ENCODE measurements at places on chromosomes 1 and 21.

GRCh38 chr1:64983110-64983509, 16.8 kb upstream of the JAK1 start:
- DNase-seq = no peak

DNA sequence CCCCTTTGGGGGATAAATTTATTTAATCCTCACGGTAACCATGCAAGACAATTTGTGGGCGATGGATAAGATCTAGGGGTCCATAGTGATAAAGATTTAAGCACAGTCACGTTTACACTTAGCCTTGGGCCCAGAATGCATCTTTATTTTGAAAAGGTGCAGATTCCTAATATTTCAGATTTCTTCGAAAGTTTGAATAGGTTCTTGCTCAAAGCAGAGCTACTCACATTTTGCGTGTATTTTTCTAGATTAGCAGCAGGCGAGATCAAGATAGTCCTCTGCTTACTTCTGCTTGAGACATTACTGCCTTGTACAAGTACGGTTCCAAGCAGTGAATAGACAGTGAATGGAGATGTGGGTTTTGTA, 647 bp downstream of the TSEN15 start:
- no peak for DNase-seq

DNA sequence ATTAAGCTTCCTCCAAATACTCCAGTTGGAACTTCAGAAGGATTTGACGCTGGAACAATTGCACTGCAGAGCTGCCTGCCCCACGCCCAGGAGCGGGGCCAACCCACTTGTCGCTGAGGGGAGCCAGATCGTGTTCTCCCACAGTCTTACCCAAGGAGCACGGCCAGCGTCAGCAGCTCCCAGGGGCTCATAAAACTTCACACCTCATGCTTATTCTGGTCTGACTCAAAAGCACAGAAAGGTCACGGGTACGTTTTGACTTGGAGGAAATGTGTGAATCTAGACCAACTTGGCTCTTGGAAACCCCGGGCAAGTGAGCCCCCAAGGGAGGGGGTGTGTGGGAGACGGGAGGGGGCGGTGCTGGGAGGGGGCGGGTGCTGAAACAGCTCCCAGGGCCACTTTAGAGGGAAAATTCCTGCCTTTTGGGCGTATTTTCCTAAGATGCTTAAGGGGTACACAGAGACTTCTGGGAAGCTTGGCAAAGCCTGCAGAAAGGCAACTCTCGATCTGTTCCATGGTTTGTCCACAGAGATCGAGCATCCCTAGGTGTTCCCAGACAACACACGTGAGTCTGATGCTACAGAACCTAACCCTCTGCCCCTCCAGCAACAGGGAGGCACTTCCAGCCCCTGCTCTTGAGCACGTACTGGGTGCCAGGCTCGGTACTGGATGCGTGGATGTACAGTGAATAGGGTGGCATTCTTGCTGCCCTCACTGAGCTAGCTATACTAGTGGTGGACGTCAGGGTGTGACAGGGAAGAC, 98.9 kb downstream of the DHRS3 start:
- no peak for DNase-seq

DNA sequence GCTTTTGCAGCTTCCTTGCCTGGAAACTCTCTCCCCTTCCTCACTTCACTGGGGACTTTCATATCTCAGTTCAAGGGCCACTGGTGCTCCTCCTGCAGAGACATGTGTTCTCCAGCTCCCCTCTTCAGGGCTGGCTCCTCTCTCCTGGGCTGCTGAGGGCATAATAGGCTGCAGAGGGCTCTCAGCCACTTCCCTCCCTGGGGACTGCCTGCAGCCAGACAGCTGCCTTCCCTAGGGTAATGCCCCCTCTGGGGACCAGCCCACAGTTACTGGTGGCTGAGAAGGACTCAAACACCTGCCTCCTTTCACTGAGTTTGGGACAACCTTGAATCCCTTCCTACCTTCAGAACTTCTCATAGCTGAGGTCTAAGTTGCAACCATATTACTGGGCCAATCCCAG, 104.8 kb upstream of the POU3F1 start:
- no peak for DNase-seq

DNA sequence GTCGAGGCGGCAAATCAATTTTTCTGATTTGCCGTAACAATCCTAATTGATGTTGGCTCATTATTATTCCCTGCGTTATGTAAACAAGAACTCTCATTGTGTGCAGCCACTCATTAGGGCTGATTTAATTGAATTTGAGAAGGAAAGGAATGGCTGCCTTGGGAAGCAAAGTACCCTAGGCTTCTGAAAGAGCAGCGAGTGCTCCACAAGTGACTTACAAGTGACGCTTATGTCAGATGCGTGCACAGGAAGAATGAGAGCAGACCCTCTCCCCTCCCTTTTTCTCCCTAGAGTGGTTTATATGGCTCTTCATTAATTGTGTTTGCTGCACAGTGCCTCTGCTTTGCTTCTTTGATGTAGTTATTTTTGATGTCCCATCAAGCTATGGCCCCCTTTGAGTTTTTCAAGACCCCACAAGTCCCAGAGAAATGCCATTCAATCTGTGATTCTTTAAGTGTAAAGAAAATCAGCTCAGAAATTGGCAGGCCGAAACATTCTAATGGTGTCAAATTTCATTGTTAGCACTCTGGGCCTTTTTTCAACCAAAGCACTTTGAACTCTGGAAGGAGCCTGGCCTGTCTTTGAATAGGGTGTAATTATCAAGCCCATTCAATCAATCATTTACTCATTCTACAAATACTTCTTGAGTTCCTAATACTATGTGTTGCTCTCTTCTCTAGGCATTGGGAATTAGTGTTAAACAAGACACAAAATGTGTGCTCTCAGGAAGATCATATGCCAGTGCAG, 86.8 kb upstream of the VAV3 start:
- DNase-seq = no peak

DNA sequence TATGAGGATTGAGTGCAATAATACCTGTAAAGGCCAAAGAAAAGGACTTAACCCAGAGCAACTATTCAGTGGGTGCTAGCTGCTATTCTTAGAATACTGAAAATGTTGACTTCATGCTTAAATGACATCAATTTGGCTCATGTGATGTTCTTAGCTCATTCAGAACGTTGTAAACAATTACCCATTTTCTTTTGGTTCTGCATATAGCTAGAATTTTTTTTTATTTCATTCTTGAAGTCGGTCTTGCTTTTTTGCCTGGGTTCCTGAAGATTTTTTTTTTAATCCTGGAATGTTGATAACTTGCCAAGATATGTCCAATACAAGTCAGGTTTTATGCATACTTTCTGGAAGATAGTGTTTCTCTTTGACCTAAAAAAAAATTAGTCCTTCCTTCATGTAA, 772.0 kb downstream of the LTN1 start:
- no peak for DNase-seq

- DNase-seq = no peak
These were observed 48.2 kb downstream of the NEK2 start for GRCh38 chr1:211627259-211627658.

DNA sequence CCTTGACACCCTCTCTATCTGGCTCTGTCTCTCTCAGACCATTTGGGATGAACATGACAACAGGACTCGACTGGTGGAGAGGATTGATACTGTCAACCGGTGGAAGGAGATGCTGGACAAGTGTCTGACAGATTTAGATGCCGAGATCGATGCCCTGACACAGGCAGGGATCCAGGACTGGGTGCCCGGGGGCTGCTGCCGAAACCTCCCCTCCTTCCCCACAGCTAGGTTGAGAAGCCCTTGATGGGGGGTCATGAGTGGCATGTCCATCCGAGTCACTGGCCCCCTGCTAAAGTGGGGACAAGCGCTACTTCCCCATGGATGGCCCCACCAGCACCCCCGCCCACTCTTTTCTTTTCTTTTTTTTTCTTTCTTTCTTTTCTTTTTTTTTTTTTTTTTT, 1.2 kb downstream of the TEKT2 start:
- no peak for DNase-seq

GRCh38 chr1:119141020-119141424, 569 bp upstream of the WARS2 start:
- DNase-seq = peak; percentile 53

DNA sequence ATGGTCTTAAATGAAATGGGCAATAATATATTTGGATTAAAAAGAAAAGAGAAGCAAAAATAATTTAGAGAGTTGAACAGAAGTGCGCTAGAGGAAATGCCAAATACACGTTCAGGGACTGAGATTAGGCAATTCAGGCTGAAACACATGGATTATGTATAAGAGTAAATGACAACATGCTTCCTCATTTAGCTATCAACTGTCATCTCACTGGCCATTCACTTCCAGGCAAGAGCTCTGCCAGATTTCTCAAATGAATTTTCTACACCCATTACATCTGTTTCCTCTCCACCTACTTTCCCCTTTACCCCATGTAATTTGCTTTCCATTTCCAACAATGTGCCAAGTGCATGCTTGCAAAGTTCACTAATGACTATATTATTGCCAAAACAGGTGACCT, 582.4 kb downstream of the LTN1 start:
- DNase-seq = no peak

GRCh38 chr1:221150996-221151395, 271.8 kb downstream of the HLX start:
- no peak for DNase-seq

DNA sequence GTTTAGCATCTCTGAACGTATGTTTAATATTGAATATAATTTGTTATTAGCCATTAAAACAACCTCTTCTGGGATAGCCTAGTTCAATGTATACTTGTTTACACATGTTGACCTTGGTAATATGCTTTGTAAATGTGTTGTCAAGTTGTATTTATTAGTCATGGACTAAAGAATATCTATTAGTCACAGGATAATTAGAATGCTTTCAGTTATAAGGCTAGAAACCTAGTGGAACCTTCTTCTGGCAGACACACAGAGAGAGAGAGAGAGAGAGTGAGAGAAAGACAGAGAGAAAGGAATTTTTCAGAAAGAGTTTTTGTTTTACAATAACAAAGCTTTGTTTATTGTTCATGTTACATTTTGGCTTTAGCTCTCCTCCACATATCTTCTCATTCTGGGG, 181.1 kb upstream of the APP start:
- DNase-seq = no peak

GRCh38 chr1:170032531-170033280, 41.8 kb downstream of the KIFAP3 start:
- DNase-seq = no peak

DNA sequence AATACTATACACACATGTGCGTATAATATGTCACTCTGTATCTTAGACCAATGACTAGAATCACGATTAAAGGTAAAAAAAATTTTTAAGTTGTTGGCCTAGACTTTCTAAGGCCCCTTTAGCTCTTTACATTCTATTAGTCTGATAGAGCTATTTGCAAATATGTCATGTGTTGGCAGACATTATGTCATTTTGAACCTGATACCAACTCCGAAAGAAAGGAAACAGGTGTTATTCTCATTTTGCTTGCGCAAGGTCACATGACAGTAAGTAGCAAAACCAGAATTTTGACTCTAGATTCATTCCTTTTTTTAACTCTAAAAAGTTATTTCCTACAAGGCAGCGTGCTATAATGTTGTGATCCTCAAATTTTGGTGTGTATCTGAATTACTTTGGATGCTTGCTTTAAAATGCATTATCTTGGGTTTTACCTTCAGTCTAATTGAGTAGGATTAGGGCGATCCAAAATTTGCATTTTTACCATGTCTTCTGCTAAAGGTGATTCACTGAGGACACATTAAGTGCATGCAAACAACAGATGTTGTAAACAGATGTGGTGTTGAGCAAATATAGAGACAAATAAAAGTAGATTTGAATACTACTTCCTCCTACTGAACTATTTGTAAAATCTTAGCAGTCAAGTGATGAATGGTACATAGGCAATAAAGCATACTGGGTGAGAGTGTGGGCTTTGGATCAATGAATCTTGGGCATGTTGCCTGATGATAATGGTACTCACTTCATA, 63.5 kb upstream of the KIAA1614 start:
- no peak for DNase-seq

- DNase-seq = peak; percentile 94
These were observed at the start of gene EEIG2 for GRCh38 chr1:108559215-108560186. Gene EEIG2 (plus strand): TSS chr1:108560100. CDS start chr1:108560429, 329 bp downstream.

- no peak for DNase-seq
These were observed 410.0 kb downstream of the TGFB2 start for GRCh38 chr1:218755128-218755527.

DNA sequence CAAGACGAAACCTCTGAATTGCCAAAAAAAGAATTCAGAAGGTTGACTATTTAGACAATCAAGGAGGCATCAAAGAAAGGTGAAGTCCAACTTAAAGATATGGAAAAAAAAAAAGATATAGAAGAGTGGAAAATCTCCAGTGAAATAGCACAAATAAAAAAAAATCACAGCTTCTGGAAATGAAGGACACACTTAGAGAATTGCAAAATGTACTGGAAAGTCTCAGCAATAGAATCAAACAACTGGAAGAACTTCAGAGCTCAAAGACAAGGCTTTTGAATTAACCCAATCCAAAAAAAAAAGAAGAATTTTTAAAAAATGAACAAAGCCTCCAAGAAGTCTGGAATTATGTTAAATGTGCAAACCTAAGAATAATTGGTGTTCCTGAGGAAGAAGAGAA, 31.8 kb downstream of the CD2 start:
- no peak for DNase-seq

- DNase-seq = no peak
These were observed 15.3 kb downstream of the ADORA1 start for GRCh38 chr1:203142684-203143408.

- no peak for DNase-seq
These were observed 207.5 kb upstream of the SAMSN1 start for GRCh38 chr21:14753466-14754258.

GRCh38 chr1:25675729-25676476, 59.3 kb downstream of the MAN1C1 start:
- DNase-seq = peak; percentile 69

GRCh38 chr1:71908871-71909390, 373.4 kb downstream of the NEGR1 start:
- DNase-seq = no peak

DNA sequence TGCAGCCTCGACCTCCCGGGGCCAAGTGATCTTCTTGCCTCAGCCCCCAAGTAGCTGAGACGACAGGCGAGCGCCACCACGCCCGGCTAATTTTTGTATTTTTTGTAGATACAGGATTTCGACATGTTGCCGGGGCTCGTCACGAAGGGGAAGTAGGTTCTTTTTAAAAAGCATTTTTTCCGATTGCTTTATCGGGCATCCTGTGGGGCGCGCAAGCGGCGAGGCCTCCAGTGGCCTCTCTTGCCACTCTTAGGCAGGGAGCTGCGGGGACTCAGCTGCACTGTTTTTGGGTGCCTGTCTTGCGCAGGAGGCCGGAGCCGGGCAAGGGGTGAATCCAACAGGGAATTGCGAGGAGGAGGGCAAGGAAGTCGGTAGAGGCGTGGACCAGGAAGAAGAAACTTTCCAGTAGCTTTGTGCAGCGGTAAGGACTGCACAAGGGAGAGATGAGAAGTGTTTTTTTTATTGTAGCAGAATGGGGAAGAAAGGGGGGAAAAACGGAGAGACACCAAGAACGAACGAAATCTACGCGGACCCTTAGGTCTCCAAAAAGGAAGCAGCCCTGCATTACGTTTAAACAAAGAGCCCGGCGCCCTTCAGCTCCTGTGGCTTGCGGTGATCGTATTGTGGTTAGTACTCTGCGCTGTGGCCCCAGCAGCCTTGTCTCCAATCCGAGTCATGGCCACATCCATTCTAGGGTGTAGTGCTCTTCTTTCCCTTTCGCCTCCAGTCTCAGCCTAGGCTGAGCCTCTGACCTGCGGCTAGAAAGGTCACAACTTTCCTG, 164.8 kb downstream of the PPIAL4G start:
- peak; percentile 66 for DNase-seq

Data from CD4-positive, alpha-beta T cell treated with Interleukin-12 subunit alpha and Interleukin-12 subunit beta, for 1 hour (primary cell).